NCI-H2107 (cell line): ENCODE measurements at places on chromosomes 7 and 10.

GRCh38 chr10:30043476-30044270 is 15.7 kb downstream of the JCAD start:
- DNase-seq, result no peak

DNA sequence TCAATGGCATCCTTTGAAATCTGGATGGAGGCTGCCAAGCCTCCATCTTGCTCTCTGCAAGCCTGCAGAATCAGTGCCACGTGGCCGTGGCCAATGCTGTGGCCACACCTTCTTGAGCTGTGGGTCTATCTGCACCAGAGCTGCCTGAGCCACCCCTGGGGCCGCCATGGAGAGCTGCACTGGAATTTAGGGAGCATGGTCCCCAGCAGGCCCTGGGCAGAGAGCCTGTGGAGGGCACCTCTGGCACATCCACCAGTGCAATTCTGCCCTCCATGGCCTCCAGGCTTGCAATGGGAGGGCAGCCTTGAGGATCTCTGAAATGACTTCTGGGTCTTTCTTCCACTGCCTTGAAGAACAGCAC is 55.6 kb upstream of the NKX6-2 start:
- DNase-seq, result no peak

DNA sequence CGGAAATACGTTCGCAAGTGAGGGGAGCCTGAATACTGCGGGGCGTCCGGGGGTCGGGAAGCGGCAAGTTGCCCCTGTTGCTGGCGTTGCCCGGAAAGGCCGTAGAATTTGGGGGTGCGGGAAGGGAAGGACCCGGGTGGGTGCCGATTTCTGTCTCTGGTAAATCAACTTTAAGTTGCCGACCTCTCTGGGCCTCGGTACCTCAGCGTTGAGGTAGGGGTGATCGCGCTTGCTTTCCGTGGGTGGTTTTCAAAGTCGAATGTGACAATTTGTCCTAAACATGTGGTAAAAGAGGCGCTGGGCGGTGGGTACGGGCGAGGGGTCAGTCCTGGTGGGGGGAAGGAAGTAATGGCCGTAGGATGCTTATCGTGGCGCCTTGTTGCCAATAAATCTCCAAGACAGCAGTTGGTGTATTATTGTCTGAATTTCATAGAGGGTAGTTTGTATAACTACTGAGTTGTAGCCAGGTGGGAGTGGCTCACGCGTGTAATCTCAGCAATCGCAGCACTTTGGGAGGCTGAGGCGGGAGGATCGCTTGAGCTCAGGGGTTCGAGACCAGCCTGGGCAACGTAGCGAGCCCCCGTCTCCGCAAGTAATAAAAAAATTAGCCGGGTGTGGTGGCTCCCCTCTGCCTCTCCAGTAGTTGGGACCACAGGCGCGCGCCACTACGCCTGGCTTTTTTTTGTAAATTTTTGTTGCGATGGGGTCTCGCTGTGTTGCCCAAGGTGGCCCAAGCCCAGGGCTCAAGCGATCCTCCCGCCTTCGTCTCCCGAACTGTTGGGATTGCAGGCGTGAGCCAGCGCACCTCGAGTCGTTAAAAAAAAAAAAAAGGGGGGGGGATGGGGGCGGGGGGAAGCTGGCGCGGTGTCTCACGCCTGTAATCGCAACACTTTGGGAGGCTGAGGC is 644 bp downstream of the BUD23 start:
- DNase-seq, result no peak

- no peak for DNase-seq
Measured at GRCh38 chr10:123562811-123563580, 103.2 kb upstream of the GPR26 start.
